Cortex of kidney (tissue), 1 donor: ENCODE measurements at places on chromosomes 3 and 15.

DNA sequence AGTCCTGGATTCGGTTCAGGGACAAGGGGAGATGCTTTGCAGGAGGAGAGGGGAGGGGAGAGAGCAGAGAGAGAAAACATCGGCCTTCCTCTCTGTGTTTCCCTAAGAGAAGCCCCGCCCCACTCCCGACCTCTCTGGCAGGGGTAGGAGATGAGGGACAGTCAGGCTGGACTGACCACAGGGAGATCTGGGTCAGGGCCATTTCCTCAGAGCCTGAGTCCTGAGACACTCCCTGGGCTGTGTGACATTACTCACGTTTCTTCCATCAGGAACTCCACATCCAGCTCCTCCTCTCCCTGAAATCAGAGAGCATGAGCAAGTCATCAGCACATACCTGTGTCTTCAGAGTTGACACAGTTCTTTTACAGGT is 9.1 kb downstream of the PLA2G4D start:
- no peak for DNase-seq

- DNase-seq, result no peak
These were observed 5.7 kb downstream of the SUCLG2 start for GRCh38 chr3:67648701-67649100.

GRCh38 chr3:32453346-32453745 is 49.3 kb downstream of the CMTM6 start:
- DNase-seq, result no peak

GRCh38 chr3:184639351-184639750 is 72.5 kb downstream of the MAGEF1 start:
- no peak for DNase-seq

DNA sequence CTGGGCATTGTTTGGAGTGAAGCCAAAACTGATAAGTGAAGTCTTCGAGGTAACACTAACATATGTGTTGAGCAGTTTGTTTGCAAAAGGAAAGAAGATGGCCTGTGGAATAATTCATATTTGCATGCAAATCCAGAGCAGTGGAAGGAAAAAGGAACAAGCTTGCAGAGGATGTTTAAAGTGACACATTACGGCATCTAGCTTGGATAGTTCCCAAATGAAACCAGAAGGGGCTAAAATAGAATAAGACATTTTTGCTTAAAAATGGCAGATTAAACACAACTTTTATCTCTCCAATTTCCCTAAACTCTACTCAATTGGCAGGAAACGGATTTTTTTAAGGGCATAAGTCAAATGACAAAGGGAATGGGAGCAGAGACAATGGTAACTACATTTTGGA is 25.4 kb upstream of the RYK start:
- no peak for DNase-seq

DNA sequence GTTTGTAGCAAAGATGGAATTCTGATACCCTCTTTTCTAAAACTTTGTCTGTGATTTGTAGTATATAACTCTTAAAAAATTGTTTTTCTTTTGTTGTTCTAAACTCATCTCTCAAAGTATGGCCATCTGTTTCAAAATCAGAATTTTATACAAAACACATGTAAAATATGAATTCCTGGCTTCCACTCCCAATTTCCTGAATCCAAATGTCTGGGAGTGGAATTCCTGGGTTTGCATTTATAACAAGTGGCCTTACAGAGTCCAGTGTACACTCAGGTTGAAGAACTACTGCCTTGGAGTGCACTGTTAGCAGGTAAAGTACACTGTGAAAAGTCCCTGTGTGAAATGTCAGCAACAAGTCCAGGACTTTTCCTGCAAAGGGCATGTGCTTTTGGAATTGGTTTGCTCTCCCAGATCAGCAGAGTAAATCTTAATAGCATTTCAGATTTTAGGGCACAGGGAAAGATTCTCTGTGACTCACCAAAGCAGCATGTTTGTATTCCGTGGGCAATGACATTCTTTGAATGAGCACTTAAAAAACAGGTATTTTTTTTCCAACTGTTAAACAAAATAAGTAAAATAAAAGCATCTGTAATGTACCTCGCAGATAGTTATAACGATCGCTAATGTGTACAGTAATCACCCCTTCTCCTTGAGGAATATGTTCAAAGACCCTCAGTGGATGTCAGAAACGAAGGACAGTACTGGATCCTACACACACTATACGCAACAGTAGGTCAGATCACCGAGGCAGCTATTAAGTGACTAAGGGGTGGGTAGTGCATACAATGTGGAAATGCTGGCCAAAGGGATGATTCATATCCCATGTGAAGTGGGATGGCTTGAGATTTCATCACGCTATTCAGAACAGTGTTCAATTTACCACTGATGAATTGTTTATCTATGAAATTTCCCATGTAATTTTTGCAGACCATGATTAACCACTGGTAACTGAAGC is 2.0 kb upstream of the CLDN16 start:
- DNase-seq, result no peak

- DNase-seq, result no peak
These were observed 1.1 kb downstream of the C2CD4B start for GRCh38 chr15:62164014-62164395.

- DNase-seq, result no peak
These were observed 7.2 kb downstream of the LIPC start for GRCh38 chr15:58438956-58439355.

- DNase-seq, result no peak
These were observed 426.7 kb downstream of the AGBL1 start for GRCh38 chr15:86506401-86506800.

GRCh38 chr15:28252831-28253230 is 69.1 kb downstream of the HERC2 start:
- DNase-seq, result no peak

- DNase-seq, result no peak
These were observed 48.2 kb downstream of the CRYGS start for GRCh38 chr3:186496016-186496415.
